Naive thymus-derived CD8-positive, alpha-beta T cell (primary cell): ENCODE measurements at places on chromosomes 1 and 21.

GRCh38 chr1:185541871-185542301 lies 192.3 kb upstream of the HMCN1 start:
- DNase-seq: no peak

DNA sequence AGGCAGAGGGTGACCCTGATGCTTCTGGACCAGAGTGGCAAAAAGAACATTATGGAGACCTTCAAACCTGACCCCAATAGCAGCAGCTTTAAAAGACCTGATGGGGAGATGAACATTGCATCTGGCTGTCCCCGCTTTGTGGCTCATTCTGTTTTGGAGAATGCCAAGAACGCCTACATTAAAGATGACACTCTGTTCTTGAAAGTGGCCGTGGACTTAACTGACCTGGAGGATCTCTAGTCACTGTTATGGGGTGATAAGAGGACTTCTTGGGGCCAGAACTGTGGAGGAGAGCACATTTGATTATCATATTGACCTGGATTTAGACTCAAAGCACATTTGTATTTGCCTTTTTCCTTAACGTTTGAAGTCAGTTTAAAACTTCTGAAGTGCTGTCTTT lies 45.8 kb downstream of the TRAF5 start:
- no peak for DNase-seq

- no peak for DNase-seq
Observed at GRCh38 chr1:172239901-172240300, 180.6 kb upstream of the C1orf105 start.

GRCh38 chr1:62800825-62801306 lies 16.9 kb downstream of the ATG4C start:
- no peak for DNase-seq

DNA sequence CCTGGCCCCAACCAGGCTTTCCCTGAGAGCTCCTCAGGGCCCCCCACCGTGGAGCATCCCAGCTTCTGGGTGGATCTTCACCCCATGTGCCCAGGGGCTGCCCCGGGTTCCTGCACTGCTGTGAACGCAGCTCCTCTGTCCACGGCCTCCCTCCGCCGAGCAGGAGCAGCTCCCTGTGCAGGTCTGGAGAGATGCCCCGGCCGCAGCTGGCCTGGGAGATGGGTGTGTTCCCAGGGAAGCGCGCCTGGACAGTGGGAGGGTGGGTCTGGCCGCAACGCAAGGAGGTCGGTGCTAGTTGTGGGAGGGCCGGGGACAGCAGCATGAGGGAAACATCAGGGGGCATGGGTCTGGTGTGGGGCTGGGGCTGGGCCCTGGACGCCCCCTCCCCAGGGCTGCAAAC lies 71.3 kb downstream of the MORN1 start:
- DNase-seq: no peak

DNA sequence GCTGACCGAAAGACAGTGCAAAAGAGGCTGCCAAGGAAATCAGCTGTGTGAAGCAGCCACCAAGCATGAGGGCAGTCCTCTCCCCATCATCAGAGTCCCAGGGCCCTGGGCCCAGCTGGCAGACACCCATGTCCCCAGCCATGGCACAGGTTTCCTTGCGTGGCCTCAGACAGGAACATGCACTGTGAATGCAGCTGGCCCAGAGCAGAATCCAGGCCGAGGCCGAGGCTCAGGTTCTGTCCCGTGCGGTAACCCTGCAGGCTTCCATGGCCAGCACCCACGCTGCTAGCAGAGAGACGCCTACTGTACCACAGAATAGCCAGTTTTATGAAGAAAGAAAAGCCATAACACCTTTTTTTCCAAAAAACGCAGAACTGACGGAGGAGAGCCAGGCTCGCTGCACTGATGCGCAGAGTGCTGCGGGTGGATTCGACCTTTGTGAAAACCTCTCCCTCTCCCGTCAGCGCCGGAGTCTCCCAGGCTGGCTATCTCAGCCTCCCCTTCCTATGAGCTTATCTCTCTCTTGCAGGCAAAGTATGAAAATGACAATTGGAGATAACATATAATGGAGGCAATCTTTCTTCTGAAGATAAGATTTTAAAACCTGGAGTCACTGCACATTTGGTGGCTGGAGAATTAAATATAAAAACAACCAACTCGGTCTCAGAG lies 106.6 kb downstream of the NPHP4 start:
- no peak for DNase-seq

DNA sequence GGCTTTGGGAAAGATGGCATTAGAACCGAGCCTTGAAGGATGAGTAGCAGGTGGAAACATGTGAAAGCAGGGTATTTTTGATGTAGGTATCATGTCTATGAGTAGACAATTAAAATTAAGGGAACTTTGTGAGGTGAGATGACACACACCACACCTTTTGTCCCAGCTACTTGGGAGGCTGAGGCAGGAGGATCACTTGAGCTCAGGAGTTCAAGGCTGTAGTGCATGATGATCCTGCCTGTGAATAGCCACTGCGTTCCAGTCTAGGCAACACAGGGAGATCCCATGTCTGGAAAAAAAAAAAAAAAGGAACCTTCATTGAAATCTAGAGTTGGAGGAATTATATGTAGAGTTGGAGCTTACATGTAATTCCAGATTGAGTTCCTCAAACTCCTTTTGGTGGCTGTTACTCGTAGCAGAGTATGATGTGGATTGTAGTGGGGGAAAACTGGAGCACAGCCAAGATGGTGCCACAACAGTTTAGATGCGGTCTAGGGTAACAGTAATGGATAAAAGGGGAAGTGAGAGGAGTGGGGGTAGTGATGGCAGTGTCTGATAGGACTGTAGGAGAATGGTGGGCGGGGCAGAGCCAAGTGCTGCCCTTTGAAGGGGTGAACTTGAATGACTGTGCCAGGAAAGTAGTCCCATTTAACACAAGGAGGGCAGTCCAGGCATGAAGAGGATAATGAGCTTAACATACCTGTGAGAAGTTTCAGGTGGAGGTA lies 17.4 kb downstream of the AK4 start:
- no peak for DNase-seq

DNA sequence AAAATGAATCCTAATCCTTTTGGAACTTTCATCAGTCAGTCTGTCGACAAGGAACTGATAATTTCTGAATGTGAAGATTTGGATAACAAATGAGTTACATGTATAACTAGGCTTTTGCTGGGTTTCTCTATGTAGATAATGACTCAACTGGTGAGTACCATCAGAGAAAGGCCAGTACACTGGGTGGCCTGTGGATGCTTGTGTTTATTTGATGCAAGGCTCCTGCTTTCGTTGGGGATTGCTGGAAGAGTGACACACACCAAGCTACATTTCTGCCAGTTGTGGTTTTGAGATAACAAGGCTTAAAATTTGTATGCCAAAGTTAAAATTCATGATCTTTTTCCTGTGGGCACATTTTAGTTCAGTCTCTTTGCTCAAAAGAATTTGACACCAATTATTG lies 115.7 kb upstream of the UBE2U start:
- no peak for DNase-seq

- DNase-seq: no peak
Observed at GRCh38 chr1:37147906-37148305, 113.6 kb upstream of the GRIK3 start.

GRCh38 chr1:113508364-113509164 lies 118.2 kb downstream of the MAGI3 start:
- no peak for DNase-seq

GRCh38 chr1:32929366-32929765 lies 28.2 kb upstream of the TMEM54 start:
- no peak for DNase-seq

GRCh38 chr1:90155721-90156487 lies 161.0 kb downstream of the ZNF326 start:
- no peak for DNase-seq

DNA sequence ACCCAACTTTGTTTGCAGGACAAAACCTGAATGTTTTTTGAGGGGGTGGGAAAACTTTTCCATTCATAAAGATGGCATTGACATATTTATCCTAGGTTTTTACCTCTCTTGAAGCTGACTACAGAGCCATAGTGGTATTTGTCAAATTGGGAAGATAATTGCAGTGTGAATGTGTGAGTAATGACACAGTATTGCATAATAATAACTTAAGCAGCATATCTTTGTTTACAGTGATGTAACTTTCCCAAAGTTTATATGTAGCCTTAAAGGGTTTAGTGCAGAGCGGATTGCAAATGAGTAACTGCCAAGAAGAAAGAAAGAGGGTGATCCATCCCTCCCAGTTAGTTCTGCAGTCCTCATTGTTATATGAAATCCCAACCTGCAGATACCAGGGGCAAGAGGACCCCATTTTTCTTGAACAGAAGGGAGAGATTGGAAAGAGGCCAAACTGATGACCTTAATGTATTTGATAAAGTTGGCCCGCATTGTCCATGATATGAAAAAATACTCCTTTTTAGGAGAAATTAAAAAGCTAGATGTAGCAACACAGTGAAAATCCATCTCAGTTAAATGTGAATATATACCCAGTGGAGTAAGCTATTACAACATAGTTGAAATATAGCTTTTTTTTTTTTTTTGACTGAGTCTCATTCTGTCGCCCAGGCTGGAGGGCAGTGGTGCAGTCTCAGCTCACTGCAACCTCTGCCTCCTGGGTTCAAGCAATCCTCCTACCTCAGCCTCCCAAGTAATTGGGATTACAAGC lies 23.7 kb upstream of the NFIA start:
- no peak for DNase-seq

DNA sequence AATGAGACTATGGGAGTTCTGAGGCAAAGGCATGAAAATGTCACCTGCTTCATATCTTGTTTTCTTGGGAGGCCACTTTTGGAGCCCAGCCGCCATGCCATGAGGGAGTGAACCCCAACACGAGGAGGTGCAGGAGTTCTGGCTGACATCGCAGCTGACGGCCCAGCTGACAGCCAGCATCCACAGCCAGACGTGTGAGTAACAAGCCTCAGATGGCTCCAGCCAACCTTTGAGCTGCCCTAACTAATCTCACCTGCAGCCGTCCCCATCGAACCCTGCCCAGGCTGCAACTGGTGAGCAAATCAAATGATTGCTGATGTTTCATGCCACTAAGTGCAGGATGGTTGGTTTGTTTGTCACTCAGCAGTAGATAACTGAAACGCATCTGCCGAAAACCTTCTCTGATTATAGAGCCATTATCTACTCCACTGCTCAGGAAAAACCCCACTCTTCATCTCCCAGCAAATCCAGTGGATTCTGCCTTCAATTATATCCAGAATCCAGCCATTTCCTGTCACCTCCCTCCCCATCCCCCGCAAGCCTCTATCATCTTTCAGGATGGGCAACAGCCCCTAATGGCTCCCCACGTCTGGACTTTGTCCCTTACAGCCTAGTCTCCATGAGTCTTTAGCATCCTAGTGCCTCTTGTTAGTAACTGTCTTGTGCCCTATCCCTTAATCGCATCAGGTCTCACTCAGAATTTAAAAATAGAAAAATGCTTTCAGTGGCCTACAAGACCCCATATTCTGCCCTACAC lies 18.5 kb upstream of the RAB4A start:
- no peak for DNase-seq

- no peak for DNase-seq
Observed at GRCh38 chr1:198024782-198025181, 107.6 kb downstream of the LHX9 start.

DNA sequence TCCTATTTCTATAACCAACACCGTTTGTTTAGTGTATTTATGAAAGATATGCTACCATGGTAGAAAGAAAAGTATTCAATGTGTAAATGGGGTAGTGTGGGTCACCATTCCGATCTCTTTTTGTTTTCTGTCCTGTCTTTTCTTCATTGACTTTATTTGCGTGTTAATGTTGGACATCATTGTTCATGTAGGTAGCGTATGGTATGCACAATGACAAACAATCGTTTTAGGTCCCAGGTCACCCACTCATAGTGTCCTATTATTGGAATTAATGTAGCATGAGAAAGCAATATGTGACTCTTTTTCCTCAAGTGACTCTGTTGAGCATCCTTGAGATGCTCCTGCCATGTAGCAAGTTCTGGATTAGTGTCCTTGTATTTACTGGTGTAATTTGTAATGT lies 25.4 kb downstream of the ATP5PO start:
- no peak for DNase-seq

- DNase-seq: no peak
Observed at GRCh38 chr1:182927693-182928433, 25.1 kb downstream of the SHCBP1L start.

- no peak for DNase-seq
Observed at GRCh38 chr1:172499636-172500141, 33.3 kb upstream of the SUCO start.

- DNase-seq: no peak
Observed at GRCh38 chr1:211535346-211535745, 43.4 kb upstream of the RD3 start.
